CD4-positive, CD25-positive, alpha-beta regulatory T cell (primary cell): ENCODE measurements at places on chromosomes 5 and 9. TPM values are rescaled to one million over a fixed set of nuclear protein-coding genes. Genes with fewer than 3 reads are reported as not detected.

GRCh38 chr5:169013208-169013728 is 287.7 kb downstream of the SLIT3 start:
- H3K27me3 ChIP-seq = peaks cover 2% of the 10 kb centered on the region
- no peaks in the 10 kb centered on the region for H3K36me3 ChIP-seq
- H3K4me1 ChIP-seq = no peaks in the 10 kb centered on the region
- no peak overlapping the region for H3K4me3 ChIP-seq

DNA sequence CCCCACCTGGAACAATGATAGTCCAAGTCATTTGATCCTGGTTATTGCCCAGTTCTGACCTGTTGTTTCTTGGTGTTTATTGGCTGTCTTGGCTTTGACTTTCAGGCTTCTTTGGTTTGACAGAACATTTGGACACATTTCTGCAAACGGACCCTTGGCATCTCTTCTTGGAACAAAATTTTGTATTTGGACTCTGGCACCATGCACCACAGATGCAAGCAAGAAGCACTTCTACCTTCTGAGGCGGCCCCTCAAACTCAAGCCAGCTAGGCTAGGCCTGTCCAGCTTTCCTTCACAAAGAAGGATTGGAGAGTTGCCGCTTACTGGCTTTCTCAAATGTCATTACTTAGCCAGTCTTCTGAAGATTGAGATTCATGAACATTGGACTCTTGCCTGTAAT is 23.1 kb upstream of the FGF10 start:
- no peak overlapping the region for H3K27ac ChIP-seq
- no peaks in the 10 kb centered on the region for H3K4me1 ChIP-seq
- DNase-seq = no peak
- H3K4me3 ChIP-seq = no peak overlapping the region
- no peaks in the 10 kb centered on the region for H3K27me3 ChIP-seq
- H3K36me3 ChIP-seq = no peaks in the 10 kb centered on the region

DNA sequence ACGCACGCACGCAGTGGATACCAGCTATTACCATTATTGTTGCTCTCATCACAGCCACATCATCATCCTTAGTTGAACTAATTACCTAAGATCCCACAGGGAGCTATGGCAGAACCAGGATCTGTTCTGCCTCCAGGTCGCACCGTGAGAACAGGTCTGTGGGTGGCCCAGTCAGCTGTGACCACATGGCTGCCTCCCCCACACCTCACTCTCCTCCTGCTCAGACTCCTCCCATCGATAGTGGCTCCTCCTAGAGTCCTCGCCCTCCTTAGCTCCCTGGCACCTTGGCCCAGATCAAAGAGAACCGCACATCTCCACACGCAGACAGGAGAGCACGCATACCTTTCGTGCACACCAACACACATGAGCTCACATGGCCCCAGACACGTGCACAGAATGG is 32.4 kb upstream of the RPL26L1 start:
- H3K4me3 ChIP-seq = no peak overlapping the region
- no peak overlapping the region for H3K27ac ChIP-seq
- H3K4me1 ChIP-seq = no peaks in the 10 kb centered on the region
- DNase-seq = no peak

- DNase-seq = no peak
- no peak overlapping the region for H3K4me3 ChIP-seq
- no peaks in the 10 kb centered on the region for H3K27me3 ChIP-seq
- H3K27ac ChIP-seq = no peak overlapping the region
Observed at GRCh38 chr9:126436545-126437267, 110.1 kb downstream of the MVB12B start.

GRCh38 chr5:68368311-68369022 is 152.9 kb downstream of the PIK3R1 start:
- no peaks in the 10 kb centered on the region for H3K27me3 ChIP-seq
- H3K4me3 ChIP-seq = no peak overlapping the region
- no peak for DNase-seq
- H3K27ac ChIP-seq = no peak overlapping the region
- peaks cover 5% of the 10 kb centered on the region for H3K4me1 ChIP-seq

GRCh38 chr5:69206528-69207190 is 17.3 kb downstream of the CENPH start:
- H3K36me3 ChIP-seq = no peaks in the 10 kb centered on the region
- H3K4me3 ChIP-seq = no peak overlapping the region
- H3K27me3 ChIP-seq = no peaks in the 10 kb centered on the region
- H3K27ac ChIP-seq = no peak overlapping the region

DNA sequence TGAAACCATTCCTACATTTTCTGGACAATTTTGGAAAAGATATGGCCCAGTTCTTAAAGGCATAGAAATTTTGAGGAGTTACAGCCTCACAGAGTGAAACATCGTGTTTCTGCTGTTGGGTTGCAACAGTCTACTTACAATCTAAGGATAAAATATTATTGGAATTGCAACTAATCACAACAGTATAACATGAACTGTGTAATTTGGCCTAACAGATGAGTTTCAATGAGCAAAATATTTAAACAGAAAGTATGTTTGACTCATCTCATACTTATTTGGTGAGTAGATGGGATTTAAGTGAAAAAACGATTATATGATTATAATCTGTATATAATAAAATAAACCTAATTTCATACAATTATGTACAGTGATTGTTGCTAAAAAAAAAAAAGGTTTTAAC is 1061.8 kb downstream of the CDH12 start:
- no peak overlapping the region for H3K27ac ChIP-seq
- no peak overlapping the region for H3K4me3 ChIP-seq
- no peaks in the 10 kb centered on the region for H3K4me1 ChIP-seq
- no peak for DNase-seq
- H3K36me3 ChIP-seq = no peaks in the 10 kb centered on the region

DNA sequence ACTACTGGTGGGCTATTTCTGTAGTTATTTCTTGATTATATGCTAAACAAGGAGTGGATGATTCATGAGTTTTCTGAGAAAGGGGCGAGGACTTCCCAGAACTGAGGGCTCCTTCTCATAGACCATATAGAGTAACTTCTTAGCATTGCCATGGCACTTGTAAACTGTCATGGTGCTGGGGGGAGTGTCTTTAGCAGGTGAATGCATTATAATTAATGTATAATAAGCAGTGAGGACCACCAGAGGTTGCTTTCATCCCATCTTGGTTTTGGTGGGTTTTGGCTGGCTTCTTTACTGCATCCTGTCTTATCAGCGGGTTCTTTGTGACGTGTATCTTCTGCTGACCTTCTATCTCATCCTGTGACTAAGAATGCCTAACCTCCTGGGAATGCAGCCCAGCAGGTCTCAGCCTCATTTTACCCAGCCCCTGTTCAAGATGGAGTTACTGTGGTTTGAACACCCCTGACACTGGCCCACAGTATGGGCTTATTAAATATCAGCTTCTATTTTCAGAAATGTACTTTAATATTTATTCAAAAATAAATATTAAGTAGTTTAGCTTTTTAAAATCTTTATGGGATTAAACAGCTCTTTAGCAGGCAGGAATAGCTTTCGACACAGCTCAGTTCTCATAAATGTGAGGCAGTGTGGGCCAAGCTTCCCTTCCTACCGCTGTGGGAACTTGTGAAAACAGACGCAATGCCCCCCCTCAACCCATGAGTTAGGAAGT is 44.4 kb downstream of the GALNT12 start:
- no peak for DNase-seq
- H3K4me1 ChIP-seq = no peaks in the 10 kb centered on the region
- H3K27ac ChIP-seq = no peak overlapping the region
- no peak overlapping the region for H3K4me3 ChIP-seq
- no peaks in the 10 kb centered on the region for H3K27me3 ChIP-seq

DNA sequence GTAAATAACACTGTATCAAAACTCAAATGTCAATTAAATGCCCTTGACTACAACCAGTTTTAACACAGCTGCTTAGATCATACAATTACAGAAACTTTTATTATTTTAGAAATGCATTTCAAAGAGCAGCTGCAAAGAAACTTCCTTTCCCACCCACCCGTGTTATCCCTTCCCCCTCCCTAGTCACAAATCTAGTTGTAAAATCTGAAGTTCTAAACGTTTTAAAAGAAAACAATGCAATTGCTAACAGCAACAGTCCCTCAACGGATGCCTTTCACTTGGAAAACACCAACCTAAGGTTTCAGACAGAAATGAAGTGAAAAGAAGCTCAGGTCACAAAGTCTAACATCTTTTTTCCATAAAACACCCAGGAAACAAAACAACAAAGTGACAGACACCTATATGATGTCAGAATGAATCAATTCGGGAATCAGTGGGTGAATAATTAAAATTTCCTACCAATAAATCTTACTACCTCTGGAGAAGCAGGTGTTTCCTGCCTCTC is 100.3 kb downstream of the FBXW11 start:
- no peaks in the 10 kb centered on the region for H3K27me3 ChIP-seq
- no peak overlapping the region for H3K27ac ChIP-seq
- H3K4me1 ChIP-seq = peaks cover 29% of the 10 kb centered on the region
- H3K4me3 ChIP-seq = peak overlapping the region; percentile 1

GRCh38 chr5:158747816-158748432 is 351.8 kb downstream of the EBF1 start:
- H3K27me3 ChIP-seq = no peaks in the 10 kb centered on the region
- no peaks in the 10 kb centered on the region for H3K36me3 ChIP-seq
- H3K4me3 ChIP-seq = no peak overlapping the region
- DNase-seq = no peak

ZDHHC12 gene
- total RNA-seq = 25.1 TPM

DNA sequence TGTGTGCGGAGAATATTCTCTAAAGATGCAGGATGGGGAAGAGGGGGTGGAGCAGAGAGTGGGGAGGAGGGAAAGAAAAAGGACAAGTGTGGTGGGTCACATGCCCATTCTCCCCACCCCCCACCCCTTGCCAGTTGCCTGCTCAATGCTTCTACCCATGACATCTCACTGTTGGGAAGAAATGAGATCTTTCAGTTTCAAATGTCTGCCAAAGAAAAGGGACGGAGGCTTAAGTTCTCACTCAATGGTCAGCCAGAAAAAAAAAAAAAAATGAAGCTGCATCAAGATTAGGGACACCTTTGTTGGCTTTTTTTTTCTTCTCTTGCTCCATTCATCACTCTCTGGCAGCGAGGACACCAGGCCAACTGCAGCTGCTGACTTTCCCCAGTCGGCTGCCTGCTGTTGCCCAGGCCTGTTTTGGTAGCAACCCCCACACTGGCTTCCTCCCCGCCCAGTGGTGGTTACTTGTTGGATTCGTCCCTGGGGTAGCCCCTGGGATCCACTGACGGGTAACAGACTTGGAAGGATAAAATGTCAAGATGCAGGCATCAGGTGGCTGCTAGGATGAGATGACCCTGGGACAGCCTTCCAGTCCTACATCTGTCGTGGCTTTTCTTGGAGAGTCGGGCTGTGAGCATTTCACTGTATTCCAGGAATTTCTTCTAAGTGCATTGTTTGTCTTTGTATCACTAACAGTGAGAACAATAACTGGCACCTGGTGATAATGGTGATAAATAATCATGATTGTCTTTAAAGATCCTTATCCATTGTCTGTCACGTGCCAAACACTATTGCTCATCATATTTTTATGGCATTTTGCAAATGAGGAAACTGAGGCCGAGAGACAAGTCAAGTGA is 9.1 kb downstream of the WWC1 start:
- H3K27me3 ChIP-seq = no peaks in the 10 kb centered on the region
- no peaks in the 10 kb centered on the region for H3K4me1 ChIP-seq
- no peak overlapping the region for H3K27ac ChIP-seq
- no peak overlapping the region for H3K4me3 ChIP-seq
- no peak for DNase-seq

DNA sequence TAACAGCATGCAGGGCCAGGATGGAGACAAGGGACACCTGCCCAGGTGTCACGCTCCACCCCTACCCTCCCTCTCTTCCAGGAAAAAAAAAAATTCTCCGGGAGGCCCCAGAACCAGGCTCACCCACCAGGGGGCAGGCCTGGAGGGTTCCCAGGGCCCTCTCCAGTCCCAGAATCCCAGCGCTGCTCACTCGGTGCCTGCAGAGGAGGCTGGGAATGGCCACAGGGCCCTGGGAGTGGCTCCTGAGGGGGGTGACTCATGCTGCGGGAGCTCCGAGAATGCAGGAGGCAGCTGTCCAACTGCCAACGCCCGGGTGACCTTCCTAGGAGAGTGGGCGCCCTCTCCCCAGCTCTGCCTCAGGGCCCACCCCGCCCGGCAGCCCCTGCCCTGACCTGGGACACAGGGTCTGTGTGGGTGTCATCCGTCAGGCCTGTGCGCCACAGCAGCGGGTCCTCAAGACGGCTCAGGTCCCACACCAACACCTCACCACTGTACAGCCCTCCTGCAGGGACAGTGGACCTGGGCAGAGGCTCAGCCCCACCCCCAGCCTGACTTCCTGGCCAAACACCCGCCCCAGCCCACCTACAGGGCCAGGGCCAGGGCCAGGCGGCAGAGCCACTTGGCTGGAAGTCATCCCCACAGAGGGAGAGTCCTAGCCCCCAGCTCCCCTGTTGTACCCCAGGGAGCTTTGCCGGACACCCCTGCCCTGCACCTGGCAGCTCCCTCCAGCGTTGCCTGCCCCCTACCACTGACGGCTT is 21.2 kb downstream of the DYNC2I2 start:
- peaks cover 33% of the 10 kb centered on the region for H3K36me3 ChIP-seq
- no peaks in the 10 kb centered on the region for H3K27me3 ChIP-seq
- no peaks in the 10 kb centered on the region for H3K4me1 ChIP-seq
- DNase-seq = no peak

CLIC3 gene
- 1.0 TPM for total RNA-seq

- H3K27me3 ChIP-seq = no peaks in the 10 kb centered on the region
- H3K36me3 ChIP-seq = no peaks in the 10 kb centered on the region
- H3K4me1 ChIP-seq = no peaks in the 10 kb centered on the region
- DNase-seq = no peak
Observed at GRCh38 chr5:168932400-168933189, 353.4 kb upstream of the PANK3 start.

- no peak for DNase-seq
- H3K4me3 ChIP-seq = no peak overlapping the region
- no peaks in the 10 kb centered on the region for H3K36me3 ChIP-seq
- H3K27ac ChIP-seq = no peak overlapping the region
Observed at GRCh38 chr5:117414926-117415325, 840.3 kb upstream of the SEMA6A start.

GRCh38 chr5:31889001-31889561 is 250.2 kb downstream of the PDZD2 start:
- DNase-seq = no peak
- H3K4me3 ChIP-seq = no peak overlapping the region
- no peaks in the 10 kb centered on the region for H3K4me1 ChIP-seq
- no peaks in the 10 kb centered on the region for H3K27me3 ChIP-seq

GRCh38 chr9:3186751-3187150 is 339.1 kb downstream of the RFX3 start:
- H3K4me1 ChIP-seq = no peaks in the 10 kb centered on the region
- no peak overlapping the region for H3K27ac ChIP-seq
- no peak overlapping the region for H3K4me3 ChIP-seq
- peaks cover 10% of the 10 kb centered on the region for H3K27me3 ChIP-seq

DNA sequence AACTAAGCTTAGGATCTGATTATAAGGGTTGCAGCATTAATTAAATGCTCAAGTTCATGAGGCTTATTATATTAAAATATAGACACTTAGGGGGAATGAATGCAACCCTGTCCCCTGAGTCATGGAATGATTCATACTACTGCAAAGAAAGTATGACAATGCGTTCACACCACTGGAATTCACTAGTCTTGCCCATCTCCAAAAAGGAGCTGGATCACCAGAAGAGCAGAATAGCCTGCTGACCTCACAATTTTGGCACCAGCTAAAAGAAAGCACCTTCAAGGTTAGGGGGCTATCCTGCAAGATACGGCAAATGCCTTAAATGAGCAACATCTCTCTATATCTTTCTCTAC is 32.0 kb upstream of the TMED7 start:
- no peak for DNase-seq
- H3K27ac ChIP-seq = no peak overlapping the region
- peaks cover 14% of the 10 kb centered on the region for H3K27me3 ChIP-seq
- no peaks in the 10 kb centered on the region for H3K36me3 ChIP-seq
- no peaks in the 10 kb centered on the region for H3K4me1 ChIP-seq

GRCh38 chr5:157944077-157944633 is 85.2 kb upstream of the CLINT1 start:
- H3K27me3 ChIP-seq = no peaks in the 10 kb centered on the region
- DNase-seq = no peak
- H3K4me1 ChIP-seq = no peaks in the 10 kb centered on the region
- H3K36me3 ChIP-seq = no peaks in the 10 kb centered on the region
- no peak overlapping the region for H3K4me3 ChIP-seq
